ENCODE measurements at places on chromosomes 6 and 20.

GRCh38 chr6:12420626-12421025, 130.5 kb downstream of the EDN1 start:
- no peak for DNase-seq

DNA sequence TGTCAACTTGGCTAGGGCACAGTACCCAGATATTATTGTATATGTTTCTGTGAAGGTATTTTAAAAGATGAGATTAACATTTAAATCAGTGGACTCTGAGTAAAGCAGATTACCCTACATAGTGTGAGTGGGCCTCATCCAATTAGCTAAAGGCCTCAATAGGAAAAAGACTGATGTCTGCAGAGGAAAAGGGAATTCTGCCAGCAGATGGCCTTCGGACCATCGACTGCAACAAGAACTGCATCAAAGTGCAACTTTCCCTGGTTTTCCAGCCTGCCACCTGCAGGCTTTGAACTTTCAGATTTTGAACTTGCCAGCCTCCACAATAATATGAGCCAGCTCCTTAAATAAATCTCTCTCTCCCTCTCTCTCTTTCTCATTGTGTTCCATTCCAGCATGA, 80.5 kb downstream of the IMPG1 start:
- DNase-seq, result no peak

- DNase-seq, result peak; percentile 84
These were observed 48.9 kb downstream of the HIVEP1 start for GRCh38 chr6:12060780-12061609.

DNA sequence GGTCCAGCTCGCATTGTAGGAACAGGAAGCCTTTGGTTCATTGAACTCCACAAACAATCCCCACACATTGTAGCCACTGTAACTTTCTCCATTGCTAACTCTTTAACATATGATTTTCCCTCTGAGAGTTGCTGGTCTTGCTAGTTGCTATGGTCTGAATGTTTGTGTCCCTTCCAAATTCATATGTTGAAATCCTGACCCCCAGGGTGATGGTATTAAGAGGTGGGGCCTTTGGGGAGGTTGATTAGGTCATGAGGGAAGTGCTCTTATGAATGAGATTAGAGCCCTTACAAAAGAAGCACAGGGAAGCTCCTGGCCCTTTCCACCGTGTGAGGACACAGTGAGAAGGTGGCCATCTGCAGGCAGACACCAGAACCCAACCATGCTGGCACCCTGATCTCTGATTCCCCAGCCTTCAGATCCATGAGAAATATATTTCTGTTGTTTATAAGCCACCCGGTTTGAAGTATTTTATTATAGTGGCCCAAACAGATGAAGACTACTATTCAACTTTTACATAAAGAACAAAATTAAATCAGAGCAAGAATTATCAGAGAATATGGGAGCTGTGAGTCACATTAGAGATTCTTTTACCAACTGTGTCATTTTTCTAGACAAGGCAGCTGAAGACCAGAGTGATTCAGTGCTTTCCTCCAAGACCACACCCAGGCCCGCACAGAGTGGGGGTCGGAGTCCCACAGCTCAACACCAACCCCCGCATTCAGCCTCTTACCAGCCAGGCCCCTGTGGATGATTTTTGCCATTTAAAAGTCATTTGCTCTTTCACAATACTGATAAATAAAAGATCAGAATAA, 143.0 kb downstream of the SAMD5 start:
- no peak for DNase-seq

- no peak for DNase-seq
These were observed 80.4 kb downstream of the DACT2 start for GRCh38 chr6:168239044-168239773.

DNA sequence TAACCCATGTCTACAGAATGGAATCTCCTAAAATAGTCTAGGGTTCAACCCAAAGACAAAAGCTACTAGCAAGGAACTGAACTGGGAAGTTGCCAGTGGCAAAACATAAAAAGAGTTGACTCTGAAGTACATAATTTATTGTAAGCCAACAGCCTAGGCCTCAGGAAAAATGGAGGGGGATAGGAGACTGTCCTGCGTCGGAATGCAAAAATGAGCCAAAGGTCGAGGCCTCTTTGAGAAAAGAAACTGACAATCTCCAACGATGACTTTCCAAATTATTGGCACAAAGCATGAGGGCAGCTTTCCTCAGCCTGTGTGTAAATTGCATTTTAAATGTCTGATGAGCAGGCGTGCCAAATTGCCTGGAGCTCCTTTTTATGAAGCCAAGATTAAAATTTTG, 2.1 kb downstream of the COL12A1 start:
- no peak for DNase-seq

DNA sequence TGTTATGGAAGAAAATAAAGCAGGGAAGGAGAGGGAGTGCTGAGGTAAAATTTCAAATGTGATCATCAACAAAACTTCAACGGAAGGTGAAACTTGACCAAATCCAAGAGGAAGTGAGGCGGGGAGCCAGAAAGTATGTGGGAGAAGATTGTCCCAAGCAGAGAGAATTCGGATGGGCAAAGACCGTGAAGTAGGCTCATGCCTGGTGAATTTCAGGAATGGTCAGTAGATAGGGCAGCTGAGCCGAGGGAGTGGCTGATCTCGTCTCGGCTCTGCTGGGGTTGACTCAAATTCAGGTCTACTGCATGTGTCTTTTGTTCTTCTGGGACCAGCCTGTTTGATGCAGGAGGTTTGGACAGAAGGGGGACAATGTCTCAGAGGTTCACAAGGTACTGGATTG, 7.0 kb upstream of the CSNK2A1 start:
- DNase-seq, result no peak

DNA sequence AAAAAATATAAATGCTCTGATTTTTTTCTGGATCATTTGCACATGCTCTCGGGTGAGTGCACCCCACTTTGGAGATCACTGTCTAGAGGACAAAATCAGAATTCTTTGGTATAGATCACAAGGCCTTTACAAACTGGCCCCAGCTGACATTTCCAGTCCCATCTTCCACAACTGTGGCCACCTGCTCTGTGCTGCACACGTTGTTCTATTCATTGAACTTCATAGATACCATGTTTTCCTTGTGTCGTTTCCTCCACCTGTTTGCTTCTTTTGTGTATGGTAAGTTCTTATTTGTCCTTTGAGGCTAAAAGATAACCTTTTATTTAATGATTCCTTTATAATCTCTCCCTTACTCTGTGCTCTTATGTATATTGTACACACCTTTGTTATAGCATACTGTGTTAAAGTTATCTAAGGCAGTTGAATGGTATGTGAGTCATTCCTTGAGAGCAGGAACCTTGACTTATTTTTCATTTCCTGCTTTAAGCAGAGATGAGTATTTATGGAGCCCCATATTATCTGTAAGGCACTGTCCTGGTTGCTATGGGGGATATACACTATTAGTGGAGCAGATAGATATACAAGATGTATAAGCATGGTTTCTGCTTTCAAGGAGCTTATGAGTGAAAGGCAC, 12.0 kb upstream of the SLC17A5 start:
- DNase-seq, result no peak

DNA sequence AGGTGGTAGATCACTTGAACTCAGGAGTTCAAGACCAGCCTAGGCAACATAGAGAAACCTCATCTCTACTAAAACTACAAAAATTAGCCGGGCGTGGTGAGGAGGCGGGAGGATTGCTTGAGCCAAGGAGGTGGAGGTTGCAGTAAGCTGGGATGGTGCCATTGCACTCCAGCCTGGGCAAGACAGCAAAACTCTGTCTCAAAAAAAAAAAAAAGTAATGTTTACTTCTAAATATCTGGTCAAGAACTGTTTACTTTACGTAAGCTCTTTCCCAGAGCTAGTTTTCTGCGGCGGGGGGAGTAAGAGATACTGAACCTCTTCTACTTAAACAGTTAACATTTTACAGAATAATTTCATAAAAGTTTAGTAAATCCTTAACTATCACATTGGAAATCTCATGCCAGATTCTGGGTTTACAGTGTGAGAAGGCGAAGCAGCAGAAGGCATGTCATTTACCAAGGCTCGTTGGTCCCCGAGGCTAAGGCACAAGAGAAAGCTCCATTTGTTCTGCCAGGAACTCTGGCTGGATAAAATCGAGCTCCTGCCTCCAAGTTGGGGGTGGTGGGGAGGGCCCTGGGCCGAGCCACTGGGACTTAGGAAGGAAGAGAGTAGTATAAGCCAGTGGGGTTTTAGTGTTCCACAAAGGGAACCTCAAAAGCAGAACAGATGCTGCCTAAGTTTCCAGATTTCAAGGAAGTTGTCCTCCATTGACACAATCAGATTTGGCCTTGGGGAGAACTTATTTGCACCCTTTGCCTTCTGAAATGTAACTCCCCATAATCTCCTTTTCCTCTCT, 41.7 kb downstream of the ARFGEF2 start:
- DNase-seq, result no peak

DNA sequence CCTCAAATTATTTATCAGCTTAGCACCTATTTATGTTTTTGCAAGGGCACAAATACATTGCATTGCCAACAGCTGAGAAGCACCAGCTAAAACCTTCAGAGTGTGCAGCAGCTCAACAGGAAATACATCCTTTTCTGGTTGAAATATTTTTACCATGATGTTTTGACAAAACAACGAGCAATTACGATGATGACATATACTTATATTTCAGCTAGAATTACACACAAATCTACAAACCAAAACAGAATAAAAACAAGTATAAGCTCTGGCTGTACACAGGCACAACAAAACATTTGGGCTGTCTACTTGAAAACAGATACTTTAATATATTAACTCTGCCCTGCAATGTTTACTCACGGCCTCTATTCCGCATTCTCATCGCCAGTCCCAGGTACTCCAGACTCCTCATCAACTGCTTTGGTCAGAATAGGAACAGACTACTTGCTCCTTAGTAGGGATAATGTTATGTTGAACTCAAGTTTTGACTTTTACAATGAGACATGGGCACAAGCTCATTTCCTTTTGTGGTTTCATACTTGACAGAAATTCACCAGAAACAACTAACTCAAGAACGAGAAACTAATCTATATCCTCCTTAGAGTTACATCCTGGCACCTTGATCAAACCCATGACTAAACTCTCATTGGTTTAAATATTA, 377.6 kb downstream of the ESR1 start:
- DNase-seq, result no peak

- DNase-seq, result no peak
These were observed 31.2 kb downstream of the GCNT2 start for GRCh38 chr6:10552270-10552810.

- DNase-seq, result no peak
These were observed 33.0 kb downstream of the F13A1 start for GRCh38 chr6:6287415-6287814.

DNA sequence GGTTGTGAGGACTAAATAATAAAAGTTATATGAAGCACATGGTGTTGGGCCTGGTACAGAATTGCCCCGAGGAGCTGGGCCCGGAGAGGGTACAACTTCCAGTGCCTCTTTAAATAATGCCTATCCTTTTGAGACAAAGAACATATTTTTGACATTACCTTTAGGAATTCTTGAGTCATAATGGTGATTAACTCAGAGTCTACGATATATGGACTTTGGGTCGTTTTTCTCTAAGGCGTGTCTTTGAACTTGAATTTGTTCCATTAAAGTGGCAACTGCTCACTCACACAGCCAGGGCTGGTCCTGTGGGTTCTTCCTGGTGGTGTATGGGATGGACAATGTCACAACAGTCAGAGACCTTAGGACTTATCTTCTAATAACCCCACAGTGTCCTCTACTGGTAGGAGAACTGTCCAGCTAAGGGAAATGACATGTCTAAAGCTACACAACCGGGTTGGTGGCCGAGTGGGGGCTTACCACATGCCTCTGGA, 106.5 kb downstream of the CDC5L start:
- no peak for DNase-seq

DNA sequence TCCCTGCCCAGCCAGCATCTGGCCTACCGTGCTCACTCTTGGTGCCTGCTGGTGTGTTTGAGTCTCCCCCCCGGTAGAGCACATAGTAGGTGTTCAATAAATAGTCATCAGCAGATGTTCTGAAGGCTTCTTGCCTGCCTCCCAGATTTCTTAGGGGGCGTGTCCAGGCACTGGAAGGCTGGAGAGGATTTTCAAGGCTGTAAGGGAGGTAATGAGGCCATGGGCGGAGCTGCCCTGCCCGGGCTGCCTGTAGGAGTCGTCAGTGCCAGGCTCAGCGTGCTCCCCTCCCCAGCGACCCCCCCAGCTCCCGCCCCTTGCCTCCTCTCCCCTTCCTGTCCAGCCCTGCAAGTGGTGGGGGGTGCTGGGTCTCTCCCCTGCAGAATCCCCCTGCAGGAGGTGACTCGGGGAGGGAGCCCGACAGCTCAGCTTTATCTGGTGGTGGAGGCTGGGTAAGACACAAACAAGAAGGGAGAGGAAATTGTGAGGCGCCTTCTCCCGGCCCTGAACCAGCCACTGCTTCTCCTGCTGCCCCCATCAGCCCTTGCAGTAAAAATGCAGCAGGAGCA, 55.9 kb downstream of the BCAS4 start:
- DNase-seq, result no peak

GRCh38 chr6:79971193-79971592, 23.8 kb upstream of the ELOVL4 start:
- DNase-seq, result no peak

- DNase-seq, result no peak
These were observed 94.9 kb downstream of the MDGA1 start for GRCh38 chr6:37602801-37603200.

DNA sequence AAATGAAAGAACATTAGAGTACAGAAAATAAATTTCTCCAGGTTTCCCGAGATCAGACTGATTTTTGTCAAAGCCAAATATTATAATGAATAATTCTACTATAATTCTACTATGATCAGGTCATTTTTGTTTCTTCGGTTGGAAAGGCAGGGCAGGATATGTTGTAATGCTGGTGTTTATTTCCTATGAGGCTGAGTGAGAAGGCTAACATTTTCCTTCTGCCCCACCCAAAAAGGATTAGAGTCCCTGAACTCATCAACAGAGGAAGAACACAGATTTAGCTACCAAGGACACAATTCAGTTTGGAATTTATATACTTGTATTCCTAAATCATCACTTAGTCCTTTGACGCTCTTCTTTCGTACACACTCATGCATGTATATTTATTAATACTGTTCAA, 318.9 kb downstream of the SYNE1 start:
- DNase-seq, result no peak

- no peak for DNase-seq
These were observed 2.8 kb downstream of the NEDD9 start for GRCh38 chr6:11229655-11230046.

Data from CD4-positive, alpha-beta T cell treated with Interleukin-1 beta for 1 hour (primary cell).